ENCODE measurements at places on chromosomes 3 and 15.

- DNase-seq: no peak
Observed at GRCh38 chr3:142652826-142653292, 56.7 kb downstream of the PLS1 start.

DNA sequence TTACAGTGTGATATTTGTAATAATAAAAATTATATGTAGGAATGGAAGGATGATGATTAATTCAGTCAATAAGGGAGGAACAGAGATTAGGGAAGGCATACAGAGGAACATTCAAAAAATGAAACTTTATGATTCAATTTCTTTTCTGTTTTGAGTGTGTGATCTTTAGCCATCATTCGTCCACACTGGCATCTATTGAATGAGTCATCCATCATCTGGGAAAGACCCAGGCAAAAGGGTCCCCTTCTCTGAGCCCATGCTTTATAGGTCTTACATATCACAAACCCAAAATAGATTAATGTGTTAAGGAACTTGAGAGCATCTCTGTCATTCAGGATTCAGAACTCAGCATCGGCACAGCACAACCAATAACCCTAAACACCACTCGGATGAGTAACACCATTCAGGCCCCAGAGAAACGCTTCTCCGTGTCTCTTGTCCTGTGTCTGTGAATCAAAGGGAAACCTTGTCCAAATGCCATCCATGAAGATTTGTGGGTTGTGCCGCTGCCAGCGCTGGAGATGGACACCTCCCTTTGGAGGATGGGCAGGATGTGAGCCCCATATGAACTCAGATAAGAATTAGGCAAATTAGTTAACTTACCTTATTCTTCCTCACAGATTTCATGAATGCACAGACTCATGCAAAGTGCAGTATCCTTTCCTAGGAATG, 21.7 kb upstream of the TPM1 start:
- DNase-seq: no peak

DNA sequence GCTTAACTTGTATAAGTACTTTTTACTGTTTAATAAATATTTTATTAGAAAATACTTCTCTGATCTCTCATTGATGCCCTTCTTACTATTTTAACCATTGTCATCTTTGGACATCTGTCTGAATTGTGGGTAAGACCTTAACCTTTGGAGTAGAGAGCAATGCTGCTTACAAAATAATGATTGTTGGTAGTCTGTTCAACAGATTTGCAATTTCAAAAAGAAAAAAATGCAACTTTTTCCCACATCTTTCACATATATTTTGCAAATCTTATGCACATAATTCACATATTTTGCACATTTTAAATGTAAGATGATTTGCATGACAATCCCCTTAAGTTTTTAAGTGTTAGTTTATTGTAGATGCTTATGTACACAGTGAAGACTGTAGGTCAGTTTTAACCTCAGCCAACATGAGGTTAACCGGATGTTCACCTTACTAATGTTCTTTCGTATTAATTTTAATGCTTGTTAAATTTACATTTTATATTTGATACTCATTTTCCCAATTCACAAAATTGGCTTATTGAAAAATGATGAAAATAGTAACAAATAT, 16.7 kb downstream of the C3orf38 start:
- DNase-seq: no peak

DNA sequence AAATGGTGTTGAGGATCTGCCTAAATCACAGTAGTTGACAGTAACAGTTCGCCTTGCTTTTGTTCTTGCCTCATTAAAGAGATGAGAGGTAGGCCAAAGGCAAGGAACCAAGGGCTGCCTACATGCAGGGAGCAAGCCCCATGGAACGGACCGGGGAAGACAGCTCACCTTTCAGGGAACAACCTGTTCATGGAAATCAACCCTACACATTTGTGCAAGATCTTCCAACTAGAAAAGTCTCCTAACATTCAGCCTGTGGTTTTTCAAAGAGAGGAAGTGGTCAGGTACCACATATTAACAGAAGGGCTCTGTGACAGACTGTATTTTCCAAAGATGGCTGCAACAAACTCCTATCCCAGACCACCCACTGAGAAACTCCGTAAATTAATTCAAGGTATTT, 1031.8 kb upstream of the NR2F2 start:
- no peak for DNase-seq

GRCh38 chr3:96756516-96756915, 57.9 kb upstream of the EPHA6 start:
- DNase-seq: no peak

GRCh38 chr3:44076221-44076829, 165.4 kb upstream of the TOPAZ1 start:
- DNase-seq: no peak

DNA sequence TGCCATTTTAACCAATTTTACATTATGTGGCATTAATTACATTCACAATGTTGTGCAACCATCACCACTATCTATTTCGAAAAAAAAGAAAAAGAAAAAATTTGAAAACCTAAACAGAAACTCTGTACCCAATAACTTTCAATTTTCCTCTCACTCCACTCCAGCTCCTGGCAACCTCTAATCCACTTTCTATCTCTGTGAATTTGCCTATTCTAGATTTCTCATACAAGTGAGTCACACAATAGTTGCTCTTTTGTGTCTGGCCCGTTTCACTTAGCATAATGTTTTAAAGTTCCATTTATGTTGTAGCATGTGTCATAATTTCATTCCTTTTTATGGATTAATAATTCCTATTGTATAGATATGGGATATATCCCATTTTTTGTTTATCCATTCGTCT, 53.3 kb upstream of the TBC1D5 start:
- DNase-seq: no peak

DNA sequence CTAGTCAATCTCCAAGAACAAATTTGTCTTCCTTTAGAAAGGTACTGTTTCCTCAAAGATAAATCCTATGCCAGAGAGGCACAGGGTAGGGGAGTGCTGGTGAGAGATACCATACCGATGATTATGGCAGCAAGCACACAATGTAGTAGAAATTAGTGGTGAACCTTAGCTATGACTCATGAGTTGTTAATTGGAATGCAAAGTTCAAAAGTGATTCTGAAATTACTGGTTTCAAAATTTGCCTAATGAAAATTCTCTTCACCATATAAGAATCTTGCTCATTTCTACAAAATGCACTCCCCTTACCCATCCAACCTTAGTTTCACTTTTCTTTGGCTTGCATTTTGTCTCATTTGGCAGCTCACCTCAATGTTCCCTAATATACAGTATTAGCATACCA, 139.5 kb upstream of the SLC2A2 start:
- no peak for DNase-seq

- DNase-seq: no peak
Observed at GRCh38 chr3:5260992-5261501, 73.5 kb downstream of the EDEM1 start.

DNA sequence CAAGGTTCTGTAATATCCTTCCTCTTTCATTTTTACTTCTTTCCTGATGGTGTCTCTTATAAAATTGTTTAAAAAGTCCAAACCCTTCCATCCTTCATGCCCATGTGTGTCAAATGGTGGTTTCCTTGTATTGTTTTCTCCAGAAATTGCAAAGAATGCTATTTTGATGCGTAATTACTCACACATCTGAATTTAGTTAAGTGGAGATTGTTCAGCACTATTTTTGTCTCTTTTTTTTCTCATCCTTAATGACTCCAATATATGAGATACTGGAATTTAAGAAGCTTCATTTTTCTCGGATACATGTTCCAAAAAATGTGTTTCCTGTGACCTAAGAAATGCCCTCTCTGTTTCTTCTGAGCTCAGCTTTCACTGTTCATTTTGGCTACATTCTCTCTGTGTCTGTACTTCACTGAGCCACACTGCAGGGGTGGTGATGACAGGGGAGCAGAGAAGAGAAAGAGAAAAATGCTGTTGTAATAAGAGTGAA, 799.8 kb downstream of the DIPK2A start:
- no peak for DNase-seq

GRCh38 chr3:108662142-108662738, 72.7 kb downstream of the DZIP3 start:
- no peak for DNase-seq

- DNase-seq: no peak
Observed at GRCh38 chr3:105559856-105560255, 193.1 kb downstream of the ALCAM start.

DNA sequence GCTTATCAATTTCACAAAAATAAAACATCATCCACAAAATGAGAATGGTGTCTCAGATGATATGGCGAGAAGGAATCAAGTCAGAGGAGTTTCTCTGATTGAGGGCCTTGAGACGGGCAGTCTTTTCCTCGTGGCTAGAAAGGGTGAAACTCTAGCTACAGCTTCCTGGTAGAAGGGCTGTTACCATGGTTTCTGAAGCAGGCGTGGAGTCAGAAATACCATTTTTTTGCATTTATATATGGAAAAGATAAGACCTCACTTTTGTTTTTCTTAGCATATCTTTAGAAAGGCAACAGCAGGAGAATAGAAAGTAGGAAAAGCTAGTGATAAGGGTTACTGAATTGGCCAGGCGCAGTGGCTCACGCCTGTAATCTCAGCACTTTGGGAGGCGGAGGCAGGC, 17.3 kb upstream of the SAMD7 start:
- DNase-seq: no peak

DNA sequence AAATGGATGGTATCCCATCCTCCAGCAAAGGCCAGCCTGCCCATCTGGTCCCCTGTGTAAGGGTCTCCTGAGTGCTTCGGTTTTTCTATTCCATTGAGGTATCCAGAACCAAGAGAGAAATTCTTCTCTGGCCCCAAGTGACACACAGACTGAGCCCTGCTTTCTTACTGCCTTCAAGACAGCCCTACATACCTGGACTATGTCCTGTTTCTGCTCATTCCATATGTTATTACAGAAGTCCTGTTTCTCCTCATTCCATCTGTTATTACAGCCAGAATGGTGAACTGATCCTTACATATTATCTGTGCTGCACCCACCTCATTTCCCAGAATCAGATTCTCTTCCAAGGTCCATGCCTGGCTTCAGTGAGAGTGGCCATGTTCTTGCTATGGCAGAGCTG, 115.2 kb downstream of the DCLK3 start:
- DNase-seq: no peak

GRCh38 chr3:46930945-46931403, 45.6 kb downstream of the CCDC12 start:
- DNase-seq: no peak

GRCh38 chr3:129356756-129357425, 71.5 kb downstream of the EFCAB12 start:
- no peak for DNase-seq

GRCh38 chr3:116034086-116034485, 410.8 kb downstream of the GAP43 start:
- no peak for DNase-seq

DNA sequence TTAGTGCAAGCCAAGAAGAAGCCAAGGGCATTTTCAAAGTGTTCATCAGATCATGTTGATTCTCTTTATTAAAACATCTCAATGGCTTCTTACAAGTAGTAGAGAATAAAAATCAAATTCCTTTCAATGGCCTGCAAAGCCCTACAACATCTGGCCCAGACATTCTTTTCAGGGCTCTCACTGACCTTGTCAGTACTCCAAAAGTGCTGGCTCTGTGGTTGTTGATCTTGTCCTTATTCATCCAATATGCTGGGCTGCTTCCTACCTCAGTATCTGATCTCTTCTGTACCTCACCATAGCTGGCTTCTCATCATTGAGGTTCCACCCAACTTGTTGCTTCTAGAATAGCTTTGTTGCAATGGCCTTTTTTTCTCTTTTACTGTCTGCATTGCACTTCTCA, 74.0 kb upstream of the SAMMSON start:
- DNase-seq: no peak

- no peak for DNase-seq
Observed at GRCh38 chr15:64037116-64037515, 9.2 kb downstream of the DAPK2 start.

- no peak for DNase-seq
Observed at GRCh38 chr3:118991775-118992174, 42.9 kb downstream of the IGSF11 start.

GRCh38 chr3:101940521-101941317, 91.4 kb downstream of the NFKBIZ start:
- DNase-seq: no peak

GRCh38 chr3:42871592-42872196, 4.0 kb downstream of the CYP8B1 start:
- no peak for DNase-seq

GRCh38 chr3:152466784-152467183, 198.1 kb downstream of the MBNL1 start:
- DNase-seq: no peak

GRCh38 chr3:37519661-37520060, 342.0 kb upstream of the CTDSPL start:
- DNase-seq: no peak

DNA sequence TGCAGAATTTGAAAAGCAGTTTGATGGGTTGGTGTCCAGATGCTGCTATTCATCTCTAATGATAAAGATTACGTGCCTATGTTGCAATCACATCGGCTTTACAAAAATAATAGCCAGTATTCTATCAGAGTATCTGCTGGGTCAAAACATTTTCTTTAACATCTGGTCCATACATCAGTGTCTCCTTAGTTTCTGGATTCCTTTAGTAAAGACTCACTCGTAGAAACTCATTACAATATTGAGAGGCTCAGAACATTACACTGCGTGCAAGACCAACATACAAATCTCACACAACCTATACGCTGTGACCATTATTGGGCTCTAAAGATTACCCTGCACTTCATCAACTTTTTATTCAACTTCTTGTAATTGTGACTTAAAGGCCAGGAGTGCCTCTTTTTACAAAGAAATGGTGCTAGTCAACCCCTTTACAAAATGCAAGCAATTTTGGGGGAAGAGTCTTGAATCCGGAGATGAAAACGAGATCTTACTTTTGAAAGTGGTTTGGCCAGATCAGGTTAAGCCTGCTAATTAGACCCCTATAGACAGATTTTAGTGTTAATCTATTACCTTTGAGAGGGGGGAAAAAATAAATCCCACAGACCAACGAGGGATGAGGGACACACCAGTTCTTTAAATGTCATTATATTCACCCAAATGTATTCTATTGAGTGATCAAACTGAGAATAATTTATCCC, 2.9 kb downstream of the TRA2B start:
- no peak for DNase-seq

- no peak for DNase-seq
Observed at GRCh38 chr3:61875976-61876671, 314.8 kb downstream of the PTPRG start.

- DNase-seq: no peak
Observed at GRCh38 chr15:77104155-77104554, 33.2 kb upstream of the TSPAN3 start.

DNA sequence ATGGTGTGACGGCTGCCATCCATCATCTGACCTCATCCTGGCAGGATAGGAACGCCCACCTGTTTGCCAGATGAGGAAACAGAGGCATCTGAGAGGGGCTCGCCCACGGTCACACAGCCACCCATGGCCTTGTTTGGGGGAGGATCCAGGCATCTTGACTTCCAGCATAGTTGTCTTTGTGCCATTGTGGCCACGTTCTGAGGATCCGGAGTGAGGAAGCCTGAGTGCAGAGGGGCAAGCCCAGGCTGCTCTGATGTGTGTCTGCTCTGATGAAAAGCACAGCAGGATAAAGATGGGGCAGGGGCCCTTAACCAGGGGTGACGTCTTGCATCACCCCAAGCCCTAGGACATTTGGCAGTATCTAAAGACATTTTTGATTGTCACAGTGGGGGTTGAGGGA, 58.7 kb downstream of the FGD5 start:
- DNase-seq: no peak

- DNase-seq: no peak
Observed at GRCh38 chr3:114872050-114872449, 275.0 kb downstream of the ZBTB20 start.

- DNase-seq: no peak
Observed at GRCh38 chr3:15303216-15303615, 29.2 kb downstream of the SH3BP5 start.
